Urinary bladder (tissue), 4 donors: ENCODE measurements at places on chromosomes 11 and 22. TPM values are rescaled to one million over a fixed set of nuclear protein-coding genes. Genes with fewer than 3 reads are reported as not detected.

The SHISA8 gene
- not detected for total RNA-seq

GRCh38 chr11:74412733-74413359 lies 14.6 kb upstream of the PGM2L1 start:
- no peak for DNase-seq

DNA sequence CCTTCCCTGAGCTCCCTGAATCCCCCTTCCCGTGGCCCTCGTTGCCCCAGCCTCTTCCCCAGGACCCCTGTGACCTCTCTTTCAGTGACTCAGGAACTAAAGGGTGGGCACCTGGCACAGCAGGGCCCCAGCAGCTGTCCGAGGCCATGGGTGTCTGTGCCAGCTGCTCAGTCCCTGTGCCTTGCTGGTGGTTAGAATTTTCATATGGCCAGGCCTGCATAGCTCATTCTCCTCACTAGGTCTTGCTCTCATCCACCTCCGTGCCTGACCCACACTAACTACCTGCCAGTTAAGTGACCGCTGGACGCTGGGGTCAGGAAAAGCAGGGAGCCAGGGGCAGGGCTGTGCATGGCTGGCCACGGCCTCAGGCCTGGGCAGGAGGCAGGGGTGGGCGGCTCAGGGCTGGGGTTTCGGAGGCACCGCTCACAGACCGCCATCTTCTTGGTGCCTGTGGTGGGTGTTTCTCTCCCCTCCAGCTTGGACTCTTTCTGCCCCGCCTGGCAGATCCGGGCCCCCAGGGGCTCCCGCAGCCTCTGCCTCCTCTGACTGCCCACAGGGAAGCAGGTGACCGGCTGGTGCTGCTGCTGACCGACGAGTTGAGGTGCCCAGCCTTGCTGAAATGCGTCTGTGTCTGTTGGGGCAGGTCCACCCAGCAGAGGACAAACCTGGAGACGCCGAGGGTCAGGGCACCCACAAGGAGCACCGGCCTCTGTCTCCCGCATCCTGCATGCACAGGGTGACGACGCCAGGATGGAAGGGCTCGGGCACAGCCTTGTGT lies 20.3 kb downstream of the MRGPRD start:
- no peak for DNase-seq

The GAL gene
- total RNA-seq = 1.0 TPM

DNA sequence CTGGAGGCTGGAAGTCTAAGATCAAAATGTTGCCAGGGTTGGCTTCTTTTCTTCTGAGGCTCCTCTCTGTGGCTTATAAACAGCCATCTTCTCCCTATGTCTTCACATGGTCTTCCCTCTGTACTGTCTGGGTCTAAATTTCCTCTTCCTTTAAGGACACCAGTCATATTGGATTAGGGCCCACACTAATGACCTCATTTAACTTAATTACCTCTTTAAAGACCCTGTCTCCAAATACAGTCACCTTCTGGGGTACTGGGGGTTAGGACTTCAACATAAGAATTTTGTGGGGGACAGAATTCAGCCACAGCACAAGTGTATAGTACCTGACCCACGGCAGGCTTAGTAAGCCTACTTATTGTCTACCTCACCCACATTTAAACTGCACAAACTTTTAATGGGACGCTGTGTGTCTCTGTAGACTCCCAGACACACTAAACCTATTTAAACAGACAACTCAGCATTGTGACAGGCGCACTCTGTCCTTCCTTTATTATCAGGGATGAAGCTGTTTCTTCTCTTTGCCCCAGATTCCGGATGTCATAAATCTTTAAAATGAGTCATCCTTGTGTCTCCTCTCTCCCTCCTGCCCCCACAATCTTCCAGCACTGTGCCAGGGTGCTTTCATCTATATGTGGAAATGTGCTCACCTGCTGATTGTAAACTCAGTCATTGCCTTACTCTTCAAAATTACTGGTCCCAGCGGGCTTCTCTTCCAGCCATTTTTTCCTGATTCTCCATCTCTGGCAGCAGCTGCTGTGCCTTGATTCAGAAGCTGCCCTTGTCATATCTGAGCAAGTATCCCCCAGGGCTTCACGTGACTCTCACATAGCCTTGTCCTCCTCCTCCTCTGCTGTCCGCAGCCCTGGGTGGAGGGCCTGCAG lies 5.4 kb upstream of the MAPK8IP1 start:
- no peak for DNase-seq
